ENCODE measurements at places on chromosomes 11 and 22.

GRCh38 chr11:118144301-118145268 is 8.0 kb downstream of the SCN4B start:
- no peak for DNase-seq

DNA sequence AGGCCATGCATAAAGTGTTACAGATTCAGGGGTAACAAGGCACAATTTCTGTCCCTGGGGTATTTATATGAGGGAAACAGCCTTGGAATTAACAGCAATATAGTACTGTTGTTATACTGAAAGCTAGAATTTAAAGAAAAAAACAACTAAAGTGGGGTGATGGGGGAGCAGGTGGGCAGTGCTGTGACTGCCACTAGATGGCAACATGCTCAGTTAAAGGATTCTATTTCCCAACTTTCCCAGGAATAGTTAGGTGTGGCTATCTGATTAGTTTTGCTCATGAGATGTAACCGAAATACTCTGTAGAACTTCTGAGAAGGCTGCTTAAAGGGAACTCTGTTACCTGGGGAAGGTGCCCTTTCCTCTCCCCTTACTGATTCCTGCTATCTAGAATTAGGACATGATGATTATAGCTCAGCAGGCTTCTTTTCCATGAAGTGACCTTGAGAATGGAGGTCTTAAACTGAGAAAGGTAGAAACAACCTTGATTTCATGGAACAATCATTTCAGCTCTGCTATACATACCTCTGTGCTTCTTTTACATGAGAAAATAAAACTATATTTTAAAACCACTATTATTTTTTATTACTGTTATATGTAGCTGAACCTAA is 102.6 kb downstream of the RELT start:
- no peak for DNase-seq

DNA sequence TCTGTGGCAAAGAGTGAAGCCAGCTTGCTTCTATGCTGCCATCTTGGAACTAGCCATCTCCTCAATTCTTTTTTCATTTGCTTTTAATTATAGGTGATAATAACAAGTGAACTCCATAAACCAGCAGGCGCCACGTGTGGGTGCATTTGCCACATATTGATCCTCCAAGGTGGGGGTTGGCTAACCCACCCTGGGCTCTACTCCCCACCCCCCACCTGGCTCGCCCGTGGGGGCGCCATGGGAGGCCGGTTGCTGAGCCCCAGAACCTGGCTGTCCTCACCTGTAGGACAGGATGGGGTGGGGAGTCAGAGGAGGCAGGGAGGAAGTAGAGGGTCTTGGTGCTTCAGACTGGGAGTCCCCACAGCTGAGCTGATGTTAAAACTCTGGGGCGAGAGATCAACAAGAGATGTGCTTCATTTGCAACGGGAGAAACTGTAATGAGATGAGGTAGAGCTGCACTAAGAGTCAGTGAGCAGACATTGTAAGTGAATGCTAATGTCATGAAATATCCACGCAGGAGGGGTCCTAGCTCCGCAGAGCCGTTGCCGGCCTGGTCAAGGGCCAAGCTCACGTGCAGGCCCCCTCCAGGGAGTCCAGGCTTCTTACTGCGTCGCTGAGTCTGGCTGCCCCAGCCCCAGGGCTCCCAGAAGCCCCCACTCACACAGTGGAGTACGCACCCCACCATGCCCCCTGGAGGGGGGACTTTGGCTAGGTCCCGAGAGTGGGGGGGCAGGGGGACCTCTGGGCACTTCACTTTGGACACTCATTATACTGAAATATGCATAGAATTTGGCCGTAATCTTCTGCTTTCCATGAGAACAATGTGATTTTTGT is 59.4 kb downstream of the BRD1 start:
- DNase-seq = no peak

DNA sequence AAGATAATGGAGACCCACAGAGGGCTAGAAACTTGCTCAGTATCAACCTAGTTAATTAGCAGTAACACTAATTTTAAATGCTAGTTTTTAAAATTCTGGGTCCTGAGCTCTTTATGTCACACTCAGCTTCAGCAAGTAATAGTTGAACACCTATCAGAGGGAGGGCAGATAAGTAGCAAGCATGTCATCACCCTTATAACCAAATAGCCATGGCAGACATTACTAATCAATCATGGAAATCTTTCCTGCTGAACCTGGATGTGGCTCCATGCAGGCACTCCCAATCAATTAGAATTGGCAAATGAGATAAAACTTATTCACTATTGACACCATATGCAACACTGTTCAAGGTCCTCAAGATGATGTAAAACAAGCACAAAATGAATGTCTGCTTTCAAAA is 111.5 kb upstream of the SEZ6L start:
- no peak for DNase-seq

GRCh38 chr11:96215110-96215782 is 127.7 kb downstream of the MAML2 start:
- DNase-seq = peak; percentile 46

DNA sequence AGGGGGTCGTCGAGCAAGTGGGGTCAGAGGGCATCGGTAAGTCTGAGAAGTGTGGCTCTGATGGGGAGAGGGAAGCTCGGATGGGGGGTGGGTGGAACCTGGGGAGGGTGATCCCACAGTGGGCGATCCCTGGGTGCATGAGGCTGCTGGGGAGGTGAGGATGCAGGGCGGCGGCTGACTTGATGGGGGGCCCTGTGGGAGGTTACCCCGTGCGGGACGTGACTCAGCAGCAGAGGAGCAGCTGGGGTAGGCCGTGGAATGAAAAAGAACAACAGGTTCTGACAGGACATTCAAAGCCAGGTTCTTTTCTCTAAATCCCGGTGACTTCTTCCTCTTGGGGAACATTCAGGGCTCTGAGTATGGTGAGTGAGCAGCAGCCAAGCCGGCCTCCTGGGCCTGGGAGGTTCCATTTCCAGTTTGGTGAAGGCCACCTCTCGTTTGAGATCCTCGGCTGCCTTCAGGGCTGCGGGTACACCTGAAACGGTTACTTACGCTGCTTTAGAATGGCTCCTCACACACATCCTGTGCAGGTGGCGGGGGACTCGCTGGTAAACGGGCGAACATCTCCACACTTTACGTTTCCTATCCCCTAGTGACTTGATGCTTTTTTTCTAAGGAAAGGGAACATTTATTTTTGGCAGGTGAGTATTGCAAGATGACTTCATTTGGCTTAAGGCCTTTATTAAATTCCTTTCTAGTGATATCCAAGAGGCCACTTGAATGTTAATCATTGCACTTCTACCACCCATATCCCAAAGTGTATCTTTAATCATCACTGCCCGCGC is 278.2 kb downstream of the TBC1D22A start:
- no peak for DNase-seq
